ENCODE measurements at places on chromosomes 2 and 18. TPM values are rescaled to one million over a fixed set of nuclear protein-coding genes. Genes with fewer than 3 reads are reported as not detected.

DNA sequence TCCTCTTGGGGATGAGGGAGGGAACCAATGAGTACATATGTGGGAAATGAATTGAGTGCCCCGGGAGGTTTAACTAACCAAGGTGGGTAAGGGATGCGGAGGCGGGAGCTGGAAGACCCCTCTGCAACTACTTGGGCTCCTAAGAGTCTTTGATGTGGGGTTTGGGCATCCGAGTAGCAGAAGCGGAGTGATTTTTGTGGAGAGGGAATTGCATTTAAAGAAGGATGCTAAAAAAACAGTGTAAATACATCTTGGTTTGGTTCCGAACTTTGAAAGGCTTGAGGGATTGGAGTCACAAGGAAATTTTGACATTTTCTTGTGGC lies 215.7 kb downstream of the MCFD2 start:
- DNase-seq = no peak

The EPB41L3 gene
- 6.5 TPM for polyA plus RNA-seq

The SPEG gene
- polyA plus RNA-seq = 69.9 TPM

DNA sequence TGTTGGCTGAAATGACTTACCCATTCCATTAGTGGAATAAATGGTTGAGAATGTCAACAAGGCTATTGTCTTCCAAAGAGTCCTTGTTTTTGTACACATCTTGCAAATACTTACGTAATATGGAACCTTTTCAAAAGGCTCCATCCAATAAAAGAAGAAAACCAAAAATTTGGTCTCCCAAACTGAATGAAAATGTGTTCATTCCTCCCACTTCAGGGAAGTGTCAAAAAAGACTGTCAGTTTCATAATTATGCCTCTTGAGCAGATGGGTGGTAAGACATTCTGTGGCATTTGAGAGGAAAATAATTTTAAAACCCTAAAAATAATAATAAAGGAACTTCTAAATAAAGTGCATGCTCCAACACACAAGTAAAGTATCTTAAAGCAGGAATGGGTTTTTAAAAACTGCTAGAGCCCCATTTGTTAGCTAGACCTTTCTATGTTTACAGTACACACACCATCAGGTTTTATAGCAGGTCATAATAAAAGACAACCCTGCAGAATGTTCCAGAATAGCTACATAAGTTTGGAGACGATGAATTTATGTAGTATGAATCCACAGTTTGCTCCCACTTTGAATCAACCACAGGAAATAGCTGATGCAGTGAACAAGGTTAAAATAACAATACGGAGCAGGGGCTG lies 843.7 kb downstream of the LRRTM4 start:
- DNase-seq = no peak

DNA sequence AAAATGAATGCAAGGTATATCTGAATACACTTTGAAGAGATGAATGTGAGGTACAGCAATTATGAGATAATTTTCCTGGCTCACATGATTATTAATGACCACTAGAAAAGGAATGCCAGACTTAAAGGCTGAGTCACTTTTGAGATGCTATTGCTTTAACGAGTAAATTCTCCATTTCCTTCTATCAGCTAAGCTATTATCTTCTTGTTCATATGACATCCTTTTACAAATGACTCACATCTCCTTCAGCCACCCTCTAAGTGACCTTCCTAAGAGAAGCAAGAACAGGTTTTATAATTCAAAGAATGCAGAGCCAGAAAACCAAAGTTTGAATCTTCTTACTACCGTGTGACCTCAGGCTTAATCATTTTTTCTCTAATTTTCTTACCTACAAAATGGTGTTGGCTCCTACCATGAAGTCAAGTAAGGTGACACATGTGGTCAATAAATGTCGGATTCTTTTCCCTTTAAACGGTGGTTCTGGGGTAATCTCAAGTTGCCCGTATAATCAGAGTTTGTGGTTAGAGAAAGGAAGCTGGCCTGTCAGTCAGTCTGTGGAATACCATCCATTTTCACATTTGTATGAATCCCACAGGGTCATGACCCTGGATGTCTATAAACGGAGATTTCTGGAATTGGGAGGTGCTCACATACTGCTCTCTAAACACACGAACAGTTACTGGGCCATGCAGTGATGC lies 184.0 kb upstream of the PID1 start:
- DNase-seq = peak; percentile 88

- no peak for DNase-seq
Observed at GRCh38 chr2:227819398-227819697, 5.7 kb downstream of the CCL20 start.

The HNMT gene
- 7.7 TPM for polyA plus RNA-seq

- no peak for DNase-seq
Observed at GRCh38 chr2:97688062-97688827, 18.7 kb downstream of the C2orf92 start.

The ADAM23 gene
- 1.7 TPM for polyA plus RNA-seq

The MC2R gene
- not detected for polyA plus RNA-seq

- no peak for DNase-seq
Observed at GRCh38 chr2:3025984-3026383, 351.6 kb downstream of the EIPR1 start.

GRCh38 chr2:225120186-225120585 lies 77.9 kb upstream of the DOCK10 start:
- no peak for DNase-seq

- DNase-seq = no peak
Observed at GRCh38 chr2:43018179-43019024, 208.0 kb downstream of the ZFP36L2 start.
